ENCODE measurements at places on chromosomes 16 and 17. TPM values are rescaled to one million over a fixed set of nuclear protein-coding genes. Genes with fewer than 3 reads are reported as not detected.

Gene KRT9
- total RNA-seq, result not detected

Gene KRT37
- not detected for total RNA-seq

Gene WNT3
- total RNA-seq, result 5.6 TPM

Gene BCL6B
- total RNA-seq, result not detected

Gene KRT26
- not detected for total RNA-seq

Gene CCL17
- not detected for total RNA-seq

Gene PPP1R1B
- not detected for total RNA-seq

Gene SSTR5
- 0.36 TPM for total RNA-seq

Gene TMC6
- total RNA-seq, result 11.2 TPM

Gene GCGR
- total RNA-seq, result 0.43 TPM

Gene CDH1
- 4.9 TPM for total RNA-seq

Gene ACAP1
- total RNA-seq, result 1.9 TPM

Gene DPEP2NB
- total RNA-seq, result not detected

Gene MATCAP1
- total RNA-seq, result 4.9 TPM

Gene HYDIN
- total RNA-seq, result 0.32 TPM

Gene CLDN7
- 0.69 TPM for total RNA-seq

Gene CD7
- 0.20 TPM for total RNA-seq

Gene TNFSF13
- 1.9 TPM for total RNA-seq

Gene NDUFAB1
- 184 TPM for total RNA-seq

Gene CHCT1
- total RNA-seq, result 0.16 TPM

Gene SMTNL2
- total RNA-seq, result 0.42 TPM

Gene NHLRC4
- 0.12 TPM for total RNA-seq

Gene MED13
- total RNA-seq, result 20.4 TPM

Gene NPIPB8
- not detected for total RNA-seq

Gene ATP6V0A1
- 44.5 TPM for total RNA-seq

Gene TNFRSF13B
- not detected for total RNA-seq

Gene KRTAP9-2
- total RNA-seq, result not detected

Gene NXN
- 21.9 TPM for total RNA-seq

Gene HNF1B
- total RNA-seq, result 30.4 TPM

Gene CDT1
- 34.3 TPM for total RNA-seq

Gene FBXW10
- total RNA-seq, result 0.96 TPM

Gene MPV17L
- total RNA-seq, result 4.6 TPM

Gene METTL23
- total RNA-seq, result 66.9 TPM

Gene MYH13
- total RNA-seq, result not detected

Gene NXPH3
- total RNA-seq, result 0.19 TPM

Gene ADORA2B
- 13.9 TPM for total RNA-seq

Gene OR1A1
- not detected for total RNA-seq

Gene ASGR1
- total RNA-seq, result 0.82 TPM

Data from A549 treated with CpdA at 1 μM for 4 hours (cell line).